Lower lobe of right lung (tissue), 2 donors: ENCODE measurements at places on chromosomes 11 and 22. TPM values are rescaled to one million over a fixed set of nuclear protein-coding genes. Genes with fewer than 3 reads are reported as not detected.

The ADM2 gene
- total RNA-seq = 1.5 TPM

GRCh38 chr22:29747832-29748231, 19.0 kb downstream of the ZMAT5 start:
- no peak for DNase-seq

DNA sequence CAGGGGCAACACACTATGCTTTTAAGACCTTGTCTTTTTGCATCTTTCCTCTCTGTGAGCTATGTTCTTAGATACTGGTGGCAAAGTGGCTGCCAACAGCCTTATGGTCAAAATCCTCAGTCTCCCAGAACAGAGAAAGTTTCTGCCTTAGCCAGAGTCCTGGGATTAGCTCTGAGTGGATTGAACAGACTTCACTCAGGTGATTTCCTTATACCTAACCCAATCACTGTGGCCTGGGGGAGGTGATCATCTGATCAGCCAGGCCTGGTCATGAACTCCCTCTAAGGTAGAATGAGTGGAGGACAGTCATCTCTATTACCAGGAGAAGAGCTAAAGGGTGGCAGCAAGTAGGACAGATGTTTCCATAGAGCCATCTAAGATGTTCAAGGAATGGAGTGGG, 218.5 kb upstream of the E2F8 start:
- no peak for DNase-seq

DNA sequence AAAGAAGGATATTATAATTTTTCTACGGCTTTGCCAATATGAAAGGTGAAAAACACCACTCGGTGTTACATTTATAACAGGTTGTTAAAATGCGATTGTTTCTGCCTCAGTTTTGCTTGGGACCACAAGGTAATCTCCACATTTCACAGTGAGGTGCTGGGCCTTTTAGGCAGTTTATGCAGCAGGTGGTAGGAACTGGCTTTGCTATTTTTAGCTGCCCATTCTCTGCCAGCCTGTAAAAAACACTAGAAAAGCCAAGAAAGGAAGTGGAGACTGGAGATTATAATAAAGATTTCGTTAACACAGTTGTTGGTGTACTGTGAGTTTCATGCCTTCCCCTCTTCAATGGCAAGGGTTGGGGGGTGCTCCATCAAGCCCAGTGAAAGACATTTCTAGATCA, 8.0 kb upstream of the MRPL16 start:
- no peak for DNase-seq

The NELL1 gene
- 0.15 TPM for total RNA-seq

- no peak for DNase-seq
Measured at GRCh38 chr22:49569286-49570031, 258.2 kb downstream of the BRD1 start.

The CDC42EP2 gene
- total RNA-seq = 17.0 TPM

The RTN4RL2 gene
- 4.8 TPM for total RNA-seq

GRCh38 chr11:26330262-26330661, 1.7 kb upstream of the ANO3 start:
- DNase-seq = no peak

GRCh38 chr11:88482871-88483301, 145.3 kb upstream of the CTSC start:
- no peak for DNase-seq
